Naive thymus-derived CD4-positive, alpha-beta T cell (primary cell): ENCODE measurements at places on chromosomes 3 and 15. TPM values are rescaled to one million over a fixed set of nuclear protein-coding genes. Genes with fewer than 3 reads are reported as not detected.

Gene SLC9C1
- not detected for polyA plus RNA-seq

DNA sequence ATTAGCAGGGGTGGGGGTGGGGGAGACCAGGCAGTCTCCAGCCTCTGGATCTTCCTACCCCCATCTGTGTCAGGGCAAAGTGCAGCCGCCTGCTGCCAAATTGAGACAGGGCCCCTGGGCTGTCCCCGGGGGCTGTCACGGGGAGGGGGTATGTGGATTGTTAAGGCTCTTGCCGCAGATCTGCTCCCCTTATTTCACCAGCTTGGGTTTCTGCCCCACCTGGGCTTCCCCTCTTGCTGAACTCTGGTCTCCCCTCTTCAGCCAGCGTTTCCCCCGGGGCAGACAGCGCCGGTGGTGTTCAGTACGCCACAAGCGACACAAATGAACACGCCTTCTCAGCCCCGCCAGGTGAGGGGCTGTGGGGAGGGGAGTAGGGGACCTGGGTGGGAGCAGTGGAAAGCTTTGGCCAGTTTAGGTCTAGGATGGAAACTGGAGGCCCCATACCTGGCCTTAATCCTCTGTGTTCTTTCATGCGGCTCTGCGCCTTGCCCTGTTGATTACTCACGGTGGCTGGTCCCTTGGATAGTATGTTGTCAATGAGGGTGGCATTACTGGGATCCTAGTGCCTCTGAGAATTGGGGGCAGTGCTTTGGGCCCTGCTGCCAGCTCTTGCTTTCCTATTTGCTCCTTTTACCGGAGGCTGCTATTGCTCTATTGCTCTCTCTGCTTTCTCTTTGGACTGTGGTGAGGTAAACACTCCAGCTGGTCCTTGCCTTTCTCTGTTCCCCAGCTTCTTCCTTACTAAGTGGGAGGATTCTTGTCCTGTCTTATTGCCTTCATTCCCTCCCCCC, 1.7 kb downstream of the EIF4G1 start:
- no peak for DNase-seq

DNA sequence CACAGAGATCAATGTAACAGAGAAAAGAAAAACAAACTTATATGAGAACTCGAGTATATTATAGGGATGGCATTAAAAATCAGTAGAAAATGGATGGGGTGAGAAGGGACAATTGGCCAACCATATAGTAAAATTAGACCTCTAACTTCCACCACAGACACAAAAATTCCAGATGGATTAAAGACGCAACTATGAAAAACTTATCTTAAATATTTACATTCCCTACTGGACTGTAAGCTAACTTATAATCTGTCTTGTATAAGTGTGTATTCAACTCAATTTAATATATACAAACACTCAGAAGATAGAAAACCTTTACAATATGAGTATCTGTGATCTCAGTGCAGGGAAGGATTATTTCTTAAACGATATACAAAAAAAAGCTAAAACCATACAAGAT, 3.0 kb downstream of the MFAP1 start:
- no peak for DNase-seq

- DNase-seq, result no peak
These were observed 9.7 kb downstream of the STOML1 start for GRCh38 chr15:73982222-73982962.
